Effector memory CD4-positive, alpha-beta T cell (primary cell): ENCODE measurements at places on chromosomes 1 and 21.

DNA sequence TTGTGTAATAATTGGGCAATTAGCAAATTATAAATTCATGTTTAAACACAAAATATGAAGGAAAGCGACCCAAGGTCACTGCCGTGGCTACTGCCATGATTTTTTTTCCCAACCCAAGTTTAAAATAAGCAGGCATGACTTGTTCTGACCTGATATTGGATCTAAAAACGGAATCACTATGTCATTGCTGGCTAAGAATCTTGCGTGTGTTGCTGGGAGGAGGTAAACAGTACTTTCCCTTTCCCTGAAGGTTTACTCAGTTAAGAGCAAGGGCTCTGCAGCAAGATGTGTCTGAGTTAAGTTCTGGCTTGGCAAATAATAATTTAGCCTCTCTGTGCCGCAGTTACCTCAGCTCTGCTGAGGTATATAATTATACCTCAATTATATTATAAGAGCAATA lies 125.7 kb upstream of the L1TD1 start:
- no peak for DNase-seq

GRCh38 chr1:31627930-31628559 lies 10.6 kb downstream of the HCRTR1 start:
- DNase-seq = no peak

DNA sequence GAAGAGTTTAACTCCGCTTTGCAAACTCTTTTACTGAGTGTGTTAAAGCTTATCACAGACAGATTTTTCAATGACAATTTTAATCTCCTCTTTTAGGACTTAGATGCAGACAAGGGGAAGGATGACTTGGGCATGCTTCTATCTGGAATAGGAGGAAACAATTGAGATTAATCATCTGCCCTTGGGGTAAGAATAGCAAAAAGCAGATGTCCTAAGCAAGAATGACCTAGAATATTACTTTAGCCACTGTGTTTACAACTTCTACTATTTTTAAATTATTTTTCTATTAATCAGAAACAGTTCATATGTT lies 569.0 kb upstream of the ADGRL2 start:
- no peak for DNase-seq

GRCh38 chr21:43699933-43700599 lies 18.9 kb upstream of the PDXK start:
- no peak for DNase-seq

- DNase-seq = no peak
These were observed 126.9 kb downstream of the CLIC6 start for GRCh38 chr21:34795548-34796180.

DNA sequence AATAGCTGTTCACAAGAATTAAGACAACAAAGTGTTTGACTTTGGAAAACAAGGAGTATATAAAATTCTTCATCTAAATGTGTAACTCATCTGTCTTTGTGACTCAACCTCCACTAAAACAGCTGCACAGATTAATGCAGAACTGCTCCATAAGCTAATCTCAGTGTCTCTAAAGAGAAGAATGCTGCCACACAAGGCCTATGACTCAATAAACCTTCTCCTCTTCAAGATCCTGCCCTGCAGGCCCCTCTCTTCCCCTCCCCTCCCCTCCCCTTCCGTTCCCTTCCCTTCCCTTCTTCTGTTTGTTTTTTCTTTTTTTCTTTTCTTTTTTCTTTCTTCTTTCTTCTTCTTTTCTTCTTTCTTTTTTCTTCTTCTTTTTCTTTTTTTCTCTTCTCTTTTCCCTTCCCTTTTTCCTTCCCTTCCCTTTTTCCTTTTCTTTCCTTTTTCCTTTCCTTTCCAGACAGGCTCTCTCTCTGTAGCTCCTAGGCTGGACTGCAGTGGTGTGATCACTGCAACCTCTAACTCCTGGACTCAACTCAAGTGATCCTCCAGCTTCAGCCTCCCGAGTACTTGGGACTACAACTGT lies 1052.8 kb downstream of the BRINP3 start:
- no peak for DNase-seq

GRCh38 chr1:160664573-160665051 lies 17.8 kb upstream of the SLAMF1 start:
- no peak for DNase-seq

DNA sequence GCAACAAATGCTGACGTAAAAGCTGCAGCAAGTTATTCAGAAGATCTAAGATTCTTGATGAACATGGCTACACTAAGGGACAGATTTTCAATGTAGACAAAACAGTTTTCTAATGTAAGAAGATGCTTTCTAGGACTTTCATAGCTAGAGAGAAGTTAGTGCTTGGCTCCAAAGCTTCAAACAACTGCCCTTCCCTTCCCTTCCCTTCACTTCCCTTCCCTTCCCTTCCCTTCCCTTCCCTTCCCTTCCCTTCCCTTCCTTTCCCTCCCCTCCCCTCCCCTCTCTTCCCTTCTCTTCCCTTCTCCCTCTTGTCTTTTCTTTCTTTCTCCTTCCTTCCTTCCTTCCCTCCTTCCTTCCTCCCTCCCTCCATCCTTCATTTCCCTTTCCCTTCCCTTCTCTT lies 365.3 kb upstream of the ADGRL4 start:
- DNase-seq = no peak

GRCh38 chr21:41283211-41283818 lies 33.3 kb upstream of the FAM3B start:
- peak; percentile 27 for DNase-seq

DNA sequence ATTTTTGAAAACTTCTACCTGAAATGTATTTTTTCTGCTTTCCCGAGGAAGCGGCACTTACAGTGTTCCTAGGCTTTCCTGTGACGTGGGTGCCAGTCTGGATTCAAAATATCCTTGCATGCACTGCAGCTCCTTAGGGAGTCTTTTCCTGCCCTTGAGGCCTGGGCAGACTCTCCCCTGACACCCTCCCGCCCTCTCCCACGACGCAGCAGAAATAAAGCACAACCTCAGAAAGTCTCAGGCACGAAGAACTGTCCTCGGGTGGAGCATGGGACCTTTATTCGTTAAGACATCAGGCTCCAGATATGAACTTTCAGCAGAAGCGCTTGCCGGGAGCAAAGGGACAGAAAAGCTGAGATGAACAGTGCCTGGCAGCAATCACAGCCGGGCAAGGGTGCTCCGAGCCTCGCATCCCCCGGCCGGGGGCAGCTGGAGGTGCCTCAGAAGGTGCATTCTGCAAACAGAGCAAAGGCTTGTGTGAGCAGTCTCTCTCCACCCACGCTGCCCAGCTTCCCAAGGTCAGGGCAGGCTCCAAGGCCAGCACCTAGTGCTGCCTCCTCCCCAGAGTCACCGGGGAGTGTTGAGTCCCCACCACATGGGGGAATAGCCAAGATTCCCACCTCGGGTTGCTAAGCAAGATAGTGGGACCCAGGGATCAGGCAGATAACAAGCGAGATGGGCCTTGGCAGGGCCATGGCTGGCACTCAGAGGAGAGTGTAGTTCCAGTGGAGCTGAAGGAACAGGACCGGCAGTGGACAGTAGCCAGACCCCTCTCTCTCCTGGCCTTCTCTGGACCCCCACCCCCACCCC lies 3.2 kb downstream of the TFF3 start:
- no peak for DNase-seq

DNA sequence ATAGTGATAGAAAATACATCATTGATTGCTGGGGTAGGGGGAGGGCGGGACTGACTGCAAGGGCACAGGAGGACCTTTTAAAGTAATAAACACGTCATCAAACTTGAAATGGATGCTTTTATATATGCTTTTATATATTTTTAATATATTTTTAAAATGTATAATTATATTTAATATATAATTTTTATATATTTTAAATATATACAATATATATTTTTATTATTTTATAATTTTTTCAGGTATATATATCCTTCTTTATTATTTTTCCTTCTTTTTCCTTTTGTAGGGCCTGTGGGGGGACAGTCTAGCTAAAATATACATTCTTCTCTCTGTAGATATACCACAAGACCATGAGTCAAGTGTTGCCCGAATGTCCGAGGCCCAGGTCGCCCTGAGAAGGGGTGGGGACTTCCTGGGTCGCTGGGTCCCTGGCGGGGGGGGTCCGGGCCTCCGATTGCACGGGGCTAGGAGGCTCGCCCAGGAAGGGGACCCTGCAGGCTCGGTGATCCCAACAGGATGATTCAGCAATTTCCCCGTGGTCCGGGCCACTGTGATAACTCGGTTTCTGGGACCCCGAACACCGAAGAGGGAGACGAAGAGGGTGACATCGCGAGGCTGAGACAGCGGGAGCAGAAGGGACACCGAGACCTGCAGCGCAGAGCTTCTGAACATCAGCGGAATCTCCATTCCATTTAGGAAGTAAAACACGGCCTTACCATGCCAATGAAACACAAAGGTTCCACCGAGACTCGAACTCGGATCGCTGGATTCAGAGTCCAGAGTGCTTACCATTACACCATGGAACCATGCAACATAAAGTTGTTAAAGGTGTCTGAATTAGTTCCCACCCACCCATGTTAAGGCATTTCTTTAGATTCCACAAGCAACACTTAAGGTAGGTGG lies 112.5 kb upstream of the NBPF11 start:
- no peak for DNase-seq
